ENCODE measurements at places on chromosomes 11 and 22.

- no peak for DNase-seq
Measured at GRCh38 chr22:36578619-36579018, 49.7 kb upstream of the EIF3D start.

DNA sequence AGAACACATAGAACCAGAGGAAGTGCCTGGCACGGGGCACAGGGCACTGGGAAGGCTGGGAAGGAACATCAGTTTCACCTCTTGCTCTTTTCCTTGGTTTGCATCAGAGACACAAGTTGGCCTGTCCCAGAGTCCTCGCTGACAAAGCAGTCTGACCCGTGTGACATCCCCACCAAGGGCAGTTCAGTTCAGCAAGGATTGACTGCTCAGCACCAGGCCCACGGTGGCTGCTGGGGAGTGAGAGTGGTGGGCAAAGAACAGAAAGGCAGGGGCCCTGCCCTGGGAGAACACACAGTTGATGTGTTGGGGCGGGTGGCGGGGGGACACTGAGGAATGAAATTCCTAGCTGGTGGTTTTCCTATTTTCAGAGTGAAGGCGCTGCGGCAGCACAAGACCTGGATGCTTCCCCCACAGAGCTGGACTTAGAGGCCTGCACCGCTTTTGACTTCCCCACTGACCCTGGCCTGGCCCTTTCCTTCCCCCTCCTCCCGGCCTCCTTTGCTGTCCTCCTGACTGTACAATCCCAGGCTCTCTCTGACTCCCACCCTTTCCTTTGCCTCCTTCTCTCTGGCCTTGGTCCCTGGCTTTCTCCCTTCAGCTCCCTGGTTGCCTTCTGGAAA, 2.2 kb upstream of the TMPRSS13 start:
- no peak for DNase-seq

DNA sequence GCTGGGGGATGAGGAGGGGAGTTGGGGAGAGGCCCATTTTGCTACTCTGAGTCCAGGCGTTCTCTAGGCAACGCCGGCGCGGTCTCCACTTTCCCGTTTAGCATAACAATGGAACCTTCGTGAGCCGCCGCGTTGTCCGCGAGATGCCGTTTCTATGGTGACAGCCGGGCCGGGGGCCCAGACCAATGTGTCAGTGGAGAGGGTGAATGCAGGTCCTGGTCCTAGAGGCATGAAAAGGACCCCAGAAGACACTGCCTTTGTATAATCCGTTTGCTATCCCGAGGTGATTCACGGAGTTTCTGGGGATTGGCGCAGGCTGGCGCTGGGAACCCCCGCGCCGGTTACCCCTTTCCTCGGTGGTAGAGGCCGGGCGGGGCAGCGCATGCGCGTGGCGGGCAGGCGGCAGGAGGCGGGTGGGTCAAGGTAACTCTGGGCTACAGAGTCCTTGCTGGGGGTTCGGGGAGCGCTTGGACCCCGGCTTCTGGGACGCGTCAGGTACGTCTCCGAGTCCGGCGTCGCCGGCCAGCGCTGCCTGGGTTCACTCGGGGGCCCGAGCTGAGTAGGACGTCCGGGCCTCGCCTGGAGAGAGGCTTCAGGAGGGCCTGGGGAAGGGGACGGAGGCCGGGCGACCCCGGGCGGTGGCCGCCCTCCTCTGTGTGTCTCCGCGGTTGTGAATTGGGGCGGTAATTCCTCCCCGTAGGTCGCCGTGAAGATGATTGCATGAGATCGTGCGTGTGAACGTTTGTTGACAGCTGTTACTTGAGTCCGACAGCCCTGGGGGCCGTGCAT, at the start of the genes CBY1 and FAM227A:
TSS of gene CBY1 (plus strand) at position 383 of the 789 bp plus-strand sequence. CDS start 11,417 bp downstream, outside the sequence.
TSS of gene FAM227A (minus strand) at position 137 of the 789 bp plus-strand sequence. CDS start 6,224 bp downstream, outside the sequence.
- DNase-seq: peak; percentile 95

DNA sequence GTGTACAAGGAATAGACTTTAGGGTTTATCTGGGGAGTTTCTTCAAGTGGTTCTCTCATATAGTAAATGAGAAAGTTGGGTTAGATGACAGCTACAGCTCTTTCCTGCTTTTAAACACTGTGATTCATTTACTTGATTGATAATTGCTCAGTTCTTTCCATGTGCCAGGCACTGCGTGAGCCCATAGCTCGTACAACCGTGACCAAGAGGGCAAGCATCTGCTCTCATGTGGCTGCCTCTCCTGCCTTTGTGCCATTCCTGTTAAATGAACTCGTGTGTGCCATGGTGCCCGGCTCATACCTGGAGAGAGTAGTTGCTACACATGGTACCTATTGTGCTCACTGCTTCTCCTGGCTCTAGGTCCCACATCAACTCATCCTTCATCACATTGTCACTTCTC, 206.3 kb downstream of the SNX19 start:
- DNase-seq: no peak

DNA sequence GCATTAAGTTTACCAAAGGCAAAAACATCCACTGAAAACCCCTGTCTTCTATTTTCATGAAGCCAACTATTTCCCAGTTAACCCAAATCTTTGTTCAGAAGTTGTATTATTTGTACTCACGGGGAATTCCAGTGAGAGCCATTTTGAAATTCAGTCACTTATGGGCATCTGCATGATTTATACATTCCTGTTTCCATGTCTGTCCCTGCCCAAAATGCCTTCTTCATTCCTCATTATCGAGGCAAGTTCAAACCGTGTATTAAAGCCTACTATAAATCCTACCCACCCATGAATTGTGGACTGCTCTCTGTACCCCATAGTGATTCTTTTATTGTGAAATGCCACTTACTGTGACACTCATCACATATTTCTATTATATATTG, 772.7 kb downstream of the DLG2 start:
- DNase-seq: no peak

DNA sequence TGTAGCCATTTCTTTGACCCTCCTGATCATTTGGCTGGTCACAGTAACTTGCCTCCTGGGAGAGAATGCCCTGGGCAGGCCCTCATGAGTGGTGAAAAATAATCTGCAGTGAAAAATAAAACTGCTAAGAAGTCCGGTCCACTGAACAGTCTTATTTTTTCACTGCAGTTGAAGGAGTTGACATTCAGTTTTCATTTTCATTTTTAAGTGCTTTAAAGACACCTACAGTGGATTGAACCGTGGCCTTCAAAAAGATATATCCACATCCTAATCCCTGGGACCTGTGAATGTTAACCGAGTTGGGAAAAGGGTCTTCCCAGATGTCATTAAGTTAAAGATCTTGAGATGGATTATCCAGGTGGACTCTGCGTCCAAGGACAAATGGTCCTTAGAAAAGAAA, 153.6 kb upstream of the GRK3 start:
- DNase-seq: no peak
